ENCODE measurements at places on chromosomes 1 and 21.

DNA sequence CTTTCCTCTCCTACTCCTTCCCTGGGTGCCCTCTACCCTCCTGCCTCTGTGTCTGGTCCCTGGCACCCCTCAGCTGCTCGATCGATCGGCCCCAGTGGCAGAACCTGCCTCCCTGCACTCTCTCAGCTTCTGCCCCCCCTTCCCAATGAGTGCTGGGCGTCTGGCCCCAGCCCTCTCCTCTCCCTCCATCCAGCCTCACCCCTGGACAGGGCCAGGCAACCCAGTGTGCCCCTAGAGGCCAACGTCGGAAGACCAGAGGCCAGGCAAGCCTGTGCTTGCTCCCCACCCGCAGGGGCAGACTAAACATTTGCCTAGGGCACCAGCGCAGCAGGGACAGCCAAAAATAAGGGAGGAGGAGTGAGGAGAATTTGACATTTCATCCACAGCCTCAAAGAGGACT lies 43.5 kb downstream of the LGR6 start:
- DNase-seq: no peak

GRCh38 chr1:99645699-99646531 lies at the start of gene PALMD:
PALMD (plus strand) TSS chr1:99646113; CDS start chr1:99646318, 205 bp downstream.
- no peak for DNase-seq

- DNase-seq: no peak
Measured at GRCh38 chr1:198917226-198917625, 278.4 kb downstream of the PTPRC start.

DNA sequence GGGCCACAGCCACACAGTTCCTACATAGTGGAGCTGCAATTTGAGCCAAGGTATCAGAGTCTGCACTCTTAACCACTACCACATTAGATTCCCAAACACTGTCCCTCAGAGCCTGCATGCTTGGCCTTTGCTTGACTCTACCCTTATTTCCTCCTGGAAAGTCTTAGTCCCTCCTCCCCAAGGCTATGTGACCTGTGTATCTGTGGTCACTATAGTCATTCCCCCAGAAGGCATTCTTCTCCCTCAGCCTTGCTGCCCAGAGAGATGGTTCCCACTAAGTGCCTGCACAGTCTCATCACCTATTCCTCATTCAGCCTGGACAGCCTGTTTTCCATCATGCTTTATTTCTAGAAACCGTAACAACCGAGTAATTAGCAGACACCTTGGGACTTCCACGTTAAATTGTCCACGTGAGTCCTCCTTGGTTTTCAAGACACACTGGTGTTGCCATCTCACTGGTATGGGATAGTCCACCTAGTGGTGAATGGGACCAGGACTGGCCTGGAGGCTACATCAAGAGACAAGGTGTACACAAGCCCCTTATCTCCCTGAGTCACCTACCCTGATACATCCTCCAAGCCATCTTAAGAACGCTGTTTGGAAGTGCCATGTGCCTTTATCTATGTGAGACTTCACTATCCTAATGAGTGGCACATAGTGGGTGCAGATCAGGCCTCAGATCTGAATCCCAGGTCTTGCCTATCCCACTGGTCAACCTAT lies 3.8 kb upstream of the ZNF648 start:
- DNase-seq: no peak

DNA sequence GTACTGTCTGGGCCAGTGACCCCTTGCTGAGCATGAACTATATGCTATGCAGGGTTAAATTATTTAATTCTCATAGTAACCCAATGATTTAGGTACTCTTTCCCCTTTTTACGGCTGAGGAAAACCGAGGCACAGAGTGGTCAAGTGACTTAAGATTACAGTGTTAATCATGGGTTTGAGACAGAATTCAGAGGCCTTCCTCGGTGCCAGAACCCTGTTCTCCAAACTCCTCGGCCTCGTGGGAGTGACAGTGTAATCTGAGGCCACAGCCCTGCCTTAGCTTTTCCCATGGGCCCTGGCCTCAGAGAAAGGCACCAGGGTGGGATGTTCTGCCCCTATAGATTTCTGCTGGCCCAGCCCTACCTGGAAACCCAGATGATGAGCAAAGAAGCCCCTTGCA lies 86.4 kb upstream of the ZNF648 start:
- no peak for DNase-seq

DNA sequence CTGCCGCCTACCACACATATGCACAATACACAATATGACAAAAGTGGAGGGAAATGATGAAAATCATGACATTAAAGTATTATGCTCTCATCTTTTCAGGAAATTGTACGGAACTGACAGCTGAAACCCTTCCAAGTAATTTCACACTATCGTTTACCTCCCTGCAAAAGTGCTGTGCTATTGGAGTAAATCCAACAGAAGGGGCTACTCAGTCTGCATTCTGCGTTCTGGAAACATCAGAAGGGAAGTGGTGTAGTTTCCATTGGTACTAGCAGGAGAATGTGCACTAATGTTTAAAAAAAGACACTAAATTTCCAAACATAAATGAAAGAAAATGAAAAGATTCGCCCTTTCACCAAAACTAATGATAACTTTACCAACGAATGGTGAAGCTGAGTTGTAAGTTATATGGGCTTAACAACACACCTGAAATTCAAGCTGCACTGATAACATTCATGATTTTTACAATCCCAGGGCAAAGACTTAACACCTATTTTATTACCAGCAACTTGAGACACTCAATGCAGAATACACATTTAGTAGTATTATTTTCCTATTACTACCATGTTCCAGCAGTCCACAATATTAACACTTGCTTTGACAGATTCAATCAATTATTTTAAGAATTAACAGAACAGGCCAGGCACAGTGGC lies 3.2 kb downstream of the DENND1B start:
- no peak for DNase-seq

DNA sequence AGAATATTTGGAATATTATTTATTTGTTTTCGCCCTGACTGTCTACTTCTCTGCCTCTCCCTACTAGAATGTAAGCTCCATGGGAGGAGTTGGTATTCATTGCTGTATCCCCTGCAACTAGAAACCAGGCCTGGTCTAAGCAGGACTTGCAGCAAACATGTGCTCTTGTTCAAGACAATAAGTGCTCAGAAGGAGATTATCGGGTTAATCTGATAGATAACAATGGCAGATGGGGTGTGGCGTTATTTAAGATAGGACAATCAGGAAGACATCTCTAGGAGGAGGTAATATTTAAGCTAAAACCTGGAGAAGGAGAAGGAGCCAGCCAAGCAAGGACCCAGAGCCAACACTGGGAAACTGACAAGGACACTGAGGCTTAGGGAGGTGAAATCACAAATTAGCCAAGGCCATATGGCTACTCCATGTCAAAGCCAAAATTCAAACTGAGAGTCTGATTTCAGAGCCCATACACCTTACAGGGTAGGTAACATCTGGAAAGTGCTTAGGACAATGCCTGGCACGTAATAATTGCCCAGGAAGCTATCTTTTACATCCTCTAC lies 41.5 kb downstream of the STYXL2 start:
- no peak for DNase-seq

- no peak for DNase-seq
Measured at GRCh38 chr1:241237873-241238272, 119.1 kb downstream of the RGS7 start.

DNA sequence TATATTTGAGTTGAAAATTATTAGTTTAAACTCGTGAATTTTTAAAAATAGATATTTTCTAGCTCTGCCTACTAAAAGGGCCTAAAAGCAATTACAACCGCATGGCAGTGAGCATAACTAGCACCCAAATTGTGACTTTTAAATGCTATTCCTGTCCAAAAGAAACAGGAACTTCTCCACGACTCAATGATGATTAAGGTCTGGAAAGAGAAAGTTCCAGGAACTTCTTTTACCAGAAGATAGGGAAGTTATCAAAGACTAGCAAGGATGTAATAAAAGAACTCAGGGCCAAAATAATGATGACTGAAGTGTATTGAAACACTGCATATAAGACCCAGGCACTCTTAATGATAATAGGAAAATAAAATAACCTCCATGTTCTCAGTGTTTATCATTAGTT lies 313.0 kb downstream of the PLPP3 start:
- no peak for DNase-seq

Measured in activated effector memory CD4-positive, alpha-beta T cell treated with Interleukin-2 at 50 U/mL for 16 hours (primary cell).